ENCODE measurements at places on chromosomes 6 and 20.

GRCh38 chr6:87848616-87849015 is 146.6 kb upstream of the AKIRIN2 start:
- no peak for DNase-seq

- no peak for DNase-seq
These were observed 15.6 kb downstream of the PM20D2 start for GRCh38 chr6:89161326-89162046.

DNA sequence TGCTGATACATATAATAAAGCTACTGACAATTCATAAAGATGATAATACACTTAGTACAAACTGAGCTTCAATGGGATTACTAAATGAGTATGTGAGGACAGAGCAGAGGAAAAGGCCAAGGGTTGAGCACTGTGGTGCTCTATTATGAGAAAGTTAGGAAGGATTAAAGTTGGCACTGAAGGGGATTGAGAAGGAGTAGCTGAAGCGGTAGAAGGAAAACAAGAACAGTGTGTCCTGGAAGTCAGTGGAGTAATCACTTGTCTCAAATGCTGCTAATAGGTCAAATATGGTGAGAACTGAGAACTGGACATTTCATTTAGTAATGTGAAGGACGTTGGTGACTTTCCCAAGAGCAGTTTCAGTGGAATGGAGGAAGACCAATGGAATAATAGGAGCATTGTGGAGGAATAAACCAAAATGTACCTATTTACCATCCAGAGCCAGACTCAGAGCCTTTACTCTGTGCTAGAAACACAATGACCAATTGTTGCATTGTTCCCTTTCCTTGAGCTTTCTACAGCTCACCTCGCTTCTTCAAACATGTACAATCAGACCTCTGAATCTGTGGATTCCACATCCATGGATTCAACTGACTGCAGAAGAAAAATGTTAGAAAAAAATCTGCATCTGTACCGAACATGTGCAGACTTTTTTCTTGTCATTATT is 255.9 kb downstream of the LAMA2 start:
- DNase-seq, result no peak

DNA sequence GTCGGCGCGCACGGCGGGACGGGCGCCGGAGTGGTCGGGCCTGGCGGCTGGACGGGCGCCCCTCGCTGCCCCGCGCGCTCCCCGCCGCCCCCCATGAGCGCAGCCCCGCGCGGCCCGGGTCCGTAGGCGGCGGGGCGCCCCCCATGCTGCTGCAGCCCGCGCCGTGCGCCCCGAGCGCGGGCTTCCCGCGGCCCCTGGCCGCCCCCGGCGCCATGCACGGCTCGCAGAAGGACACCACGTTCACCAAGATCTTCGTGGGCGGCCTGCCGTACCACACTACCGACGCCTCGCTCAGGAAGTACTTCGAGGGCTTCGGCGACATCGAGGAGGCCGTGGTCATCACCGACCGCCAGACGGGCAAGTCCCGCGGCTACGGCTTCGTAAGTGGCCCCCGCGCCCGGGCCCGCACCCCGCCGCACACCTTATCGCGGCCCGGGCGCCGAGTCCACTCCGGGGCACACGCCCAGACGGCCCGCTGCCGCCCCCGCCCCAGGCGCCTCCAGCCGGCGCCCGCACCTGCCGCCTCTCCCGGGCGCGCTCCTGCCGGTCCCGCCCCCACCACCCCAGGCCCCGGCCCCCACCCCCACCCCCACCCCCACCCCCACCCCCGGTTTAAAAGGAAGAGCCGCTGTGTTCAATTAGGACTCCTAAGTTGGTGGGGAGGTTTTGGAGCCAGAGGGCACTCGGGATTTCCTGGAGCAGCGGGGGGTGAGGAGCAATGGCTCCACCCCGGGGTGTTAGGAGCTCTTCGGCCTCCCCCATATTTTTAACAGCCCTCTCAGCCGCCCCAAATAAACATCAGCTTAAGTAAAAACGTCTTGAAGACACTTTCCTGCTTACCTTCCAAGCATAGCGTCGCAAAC is 474 bp downstream of the RBM38 start:
- DNase-seq, result no peak

DNA sequence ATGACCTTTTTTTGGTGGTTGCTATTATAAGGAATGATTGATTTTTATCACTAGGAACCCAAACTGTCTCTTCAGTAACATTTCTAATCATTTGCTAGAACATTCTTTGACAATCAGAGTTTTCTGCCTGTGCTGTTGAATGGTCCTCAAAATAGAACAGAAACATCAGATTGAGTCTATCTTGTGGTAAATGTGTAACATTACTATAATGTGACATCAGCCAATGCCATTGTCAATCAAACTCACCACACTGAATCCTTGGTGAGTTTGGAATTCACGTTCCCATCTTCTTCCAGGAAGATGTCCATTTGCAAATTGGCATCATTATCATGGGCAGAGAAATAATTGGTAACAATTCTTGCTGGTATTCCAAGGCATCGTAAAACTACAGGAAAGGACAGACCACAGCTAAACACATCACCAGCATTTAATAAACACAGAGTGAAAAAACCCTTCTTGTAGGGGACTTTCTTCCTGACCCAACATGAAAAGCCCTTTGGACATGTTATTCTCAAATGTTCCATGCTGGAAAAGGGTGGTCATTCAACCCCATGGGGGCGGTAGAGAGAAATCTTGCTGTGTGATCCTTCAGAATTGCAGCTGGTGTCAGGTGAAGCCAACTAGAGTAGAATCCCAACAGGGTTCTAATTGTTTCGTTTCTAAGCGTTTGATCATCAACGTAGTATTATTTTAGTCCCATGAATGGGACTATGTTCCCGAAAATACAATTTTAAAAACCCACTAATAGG is 98.5 kb downstream of the F13A1 start:
- peak; percentile 15 for DNase-seq

DNA sequence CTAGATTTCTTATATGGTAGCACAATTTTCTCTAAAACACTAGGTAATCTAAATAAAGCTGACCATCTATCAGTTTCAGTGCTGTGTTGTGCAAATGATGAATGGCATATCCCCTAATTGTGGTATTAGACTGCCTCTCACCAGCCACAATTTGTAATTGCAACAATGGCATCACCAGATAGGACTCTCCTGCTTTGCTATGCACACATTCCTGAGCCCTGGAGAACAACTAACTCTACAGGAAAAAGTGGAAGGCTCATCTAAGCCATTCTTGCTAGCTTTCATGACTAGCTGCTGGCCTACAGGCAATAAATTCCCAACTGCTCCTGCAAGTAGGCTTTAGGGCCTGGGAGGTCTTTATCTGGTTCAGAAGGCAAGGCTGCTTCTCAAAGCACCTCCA is 974.1 kb downstream of the EYS start:
- no peak for DNase-seq

DNA sequence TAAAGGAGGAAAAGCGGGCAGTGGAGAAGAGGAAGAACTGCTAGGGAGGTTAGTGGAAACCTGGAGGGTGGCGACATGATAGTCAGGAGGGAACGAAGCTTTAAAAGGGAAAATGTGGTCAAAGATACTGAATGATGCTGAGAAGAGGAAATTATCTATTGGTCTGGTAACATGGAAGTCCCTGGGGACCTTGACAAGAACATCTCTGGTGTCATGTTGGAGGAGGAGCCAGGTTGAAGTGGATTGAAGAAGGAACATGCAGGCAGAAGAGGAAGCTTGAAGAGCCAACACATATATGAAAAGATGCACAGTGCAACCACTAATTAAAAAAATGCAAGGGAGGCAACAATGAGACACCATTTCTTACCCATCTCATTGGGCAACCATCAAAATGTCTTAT is 251.9 kb upstream of the RNF24 start:
- DNase-seq, result no peak

DNA sequence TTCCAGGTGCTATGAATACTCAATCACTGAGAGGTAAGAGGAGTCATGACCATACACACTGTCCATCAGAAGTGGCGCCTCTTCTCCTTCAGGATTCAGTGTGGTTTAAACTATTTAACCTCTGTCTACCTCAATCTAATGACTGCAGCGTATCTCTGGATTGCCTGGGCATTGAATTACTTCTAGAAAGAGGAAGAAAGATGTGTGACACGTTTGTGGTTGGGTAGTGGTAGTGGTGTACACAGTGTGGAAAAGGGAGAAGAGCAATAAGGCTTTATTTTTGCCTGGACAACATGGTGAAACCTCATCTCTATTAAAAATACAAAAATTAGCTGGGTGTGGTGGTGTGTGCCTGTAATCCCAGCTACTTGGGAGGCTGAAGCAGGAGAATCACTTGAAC is 38.0 kb upstream of the ECHDC1 start:
- peak; percentile 71 for DNase-seq

DNA sequence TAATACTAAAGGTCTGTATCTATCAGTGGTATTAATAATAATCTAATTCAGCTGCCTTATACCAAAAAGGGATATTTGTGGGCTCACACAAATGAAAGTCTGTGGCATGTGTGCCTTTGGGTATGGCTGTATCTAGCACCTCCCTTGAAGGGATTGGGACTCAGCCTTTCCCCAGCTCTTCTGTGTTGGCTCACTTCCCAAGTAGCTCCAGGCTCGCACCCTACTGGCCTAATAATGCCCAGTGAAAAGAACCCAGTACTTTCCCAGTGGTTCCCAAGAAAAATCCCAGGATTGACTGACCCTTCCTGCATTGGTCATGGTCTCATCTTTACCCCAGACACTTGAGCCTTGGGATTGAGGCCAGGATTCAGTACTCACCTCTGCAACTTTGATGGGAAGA is 60.7 kb upstream of the CDKAL1 start:
- no peak for DNase-seq

GRCh38 chr20:1788044-1788443 is 107.2 kb upstream of the SIRPA start:
- DNase-seq, result no peak

GRCh38 chr6:134447883-134448387 is 130.0 kb upstream of the SGK1 start:
- DNase-seq, result peak; percentile 40

DNA sequence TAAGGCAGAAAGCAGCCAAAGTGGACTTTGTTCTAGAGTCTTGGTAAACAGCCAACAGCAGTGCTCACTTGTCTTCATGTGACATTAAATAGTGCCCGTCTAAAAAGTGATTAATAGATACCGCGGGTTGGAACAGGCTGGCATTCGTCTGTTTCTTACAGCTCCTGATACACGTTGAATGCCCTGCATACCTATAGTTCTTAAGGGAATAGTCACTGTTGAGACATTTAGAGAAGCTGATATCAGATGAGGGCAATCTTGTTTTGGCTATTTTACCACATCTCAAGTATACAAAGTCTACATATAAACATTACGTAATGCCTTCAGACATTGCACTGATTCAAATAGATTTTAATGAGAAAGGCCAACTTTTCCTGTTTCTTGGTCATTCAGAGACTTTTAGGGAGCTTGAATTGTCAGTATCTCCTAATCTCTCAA is 374.9 kb upstream of the FLRT3 start:
- DNase-seq, result no peak
